HFFc6 (cell line): ENCODE measurements at places on chromosomes 1 and 21. TPM values are rescaled to one million over a fixed set of nuclear protein-coding genes. Genes with fewer than 3 reads are reported as not detected.

Gene ACTL8
- not detected in 3 replicates for total RNA-seq

Gene KCNE2
- total RNA-seq, result not detected in 3 replicates

Gene STUM
- not detected in 3 replicates for total RNA-seq

Gene PROX1
- 0.07 to 0.50 TPM (median 0.09 TPM) in 3 replicates for total RNA-seq

Gene CAMK2N1
- 40.3 to 57.6 TPM (median 51.8 TPM) in 3 replicates for total RNA-seq

Gene DNAI4
- total RNA-seq, result 1.3 and 3.2 TPM in 2 replicates

- H3K4me1 ChIP-seq, result peaks cover 17% of the 10 kb centered on the region
- H3K27me3 ChIP-seq, result peaks cover 5% of the 10 kb centered on the region
- DNase-seq, result no peak
- no peaks in the 10 kb centered on the region for H3K36me3 ChIP-seq
- no peak overlapping the region for H3K4me3 ChIP-seq
- H3K27ac ChIP-seq, result no peak overlapping the region
Observed at GRCh38 chr1:93549131-93549530, 101.2 kb downstream of the FNBP1L start.

- no peak overlapping the region for H3K27ac ChIP-seq
- no peaks in the 10 kb centered on the region for H3K36me3 ChIP-seq
- no peak overlapping the region for H3K4me3 ChIP-seq
- no peaks in the 10 kb centered on the region for H3K4me1 ChIP-seq
Observed at GRCh38 chr1:197435224-197435623, 167.2 kb downstream of the CRB1 start.

GRCh38 chr1:22163137-22163536, 20.2 kb upstream of the WNT4 start:
- H3K27me3 ChIP-seq, result peaks cover 36% of the 10 kb centered on the region
- no peaks in the 10 kb centered on the region for H3K36me3 ChIP-seq
- no peak overlapping the region for H3K4me3 ChIP-seq
- no peaks in the 10 kb centered on the region for H3K4me1 ChIP-seq
- no peak for DNase-seq
- H3K27ac ChIP-seq, result no peak overlapping the region

DNA sequence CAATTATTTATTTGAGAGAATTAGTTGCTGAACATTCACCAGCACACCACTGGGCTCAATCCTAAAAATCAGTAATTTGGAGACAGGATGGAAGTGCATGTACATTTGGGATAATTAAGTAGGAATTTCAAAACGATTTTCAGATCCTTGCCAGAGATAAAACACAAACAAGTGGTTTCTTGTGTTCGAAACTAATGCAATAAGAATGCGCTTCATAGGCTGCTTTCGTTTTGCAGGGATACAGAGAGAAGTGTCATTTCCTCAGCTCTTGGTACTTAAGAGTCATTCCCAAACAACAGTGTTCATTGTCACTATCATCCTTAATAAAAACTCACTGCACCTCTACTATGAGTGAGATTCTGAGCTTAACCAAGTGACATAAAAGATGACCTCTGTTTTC, 20.6 kb upstream of the USP24 start:
- 0 out of 2 replicates have a peak overlapping the region, but pooled peaks have one; percentile 8 for H3K27ac ChIP-seq
- H3K36me3 ChIP-seq, result no peaks in the 10 kb centered on the region
- DNase-seq, result peak; percentile 72
- peaks cover 9% of the 10 kb centered on the region for H3K27me3 ChIP-seq

- H3K36me3 ChIP-seq, result no peaks in the 10 kb centered on the region
- DNase-seq, result peak; percentile 41
- H3K4me3 ChIP-seq, result no peak overlapping the region
- no peak overlapping the region for H3K27ac ChIP-seq
- H3K4me1 ChIP-seq, result peaks cover 44% of the 10 kb centered on the region
Observed at GRCh38 chr1:211017075-211017718, 116.8 kb downstream of the KCNH1 start.

DNA sequence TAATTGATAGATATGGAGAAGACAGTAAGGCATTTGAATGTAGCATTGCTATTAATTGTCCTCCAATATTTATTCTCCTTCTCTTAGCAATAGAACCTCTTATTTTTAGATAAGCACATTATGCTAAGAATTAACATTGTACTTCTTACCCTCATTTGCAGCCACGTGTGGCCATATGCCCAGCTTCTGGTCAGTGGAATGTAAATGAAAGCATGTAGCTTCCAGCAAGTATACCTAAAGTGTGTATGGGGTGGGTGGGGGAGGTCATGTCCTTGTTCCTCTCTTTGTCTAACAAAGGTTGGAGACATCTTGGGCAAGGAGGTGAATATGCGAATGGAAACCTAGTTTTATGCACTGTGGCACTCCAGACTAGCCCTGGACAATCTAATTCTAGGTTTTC, 133.6 kb upstream of the HMCN1 start:
- no peaks in the 10 kb centered on the region for H3K36me3 ChIP-seq
- no peak overlapping the region for H3K4me3 ChIP-seq
- H3K4me1 ChIP-seq, result no peaks in the 10 kb centered on the region; the same call in 1 of the 2 replicates
- no peak overlapping the region for H3K27ac ChIP-seq

GRCh38 chr1:239725933-239726332, 339.6 kb downstream of the CHRM3 start:
- no peaks in the 10 kb centered on the region for H3K27me3 ChIP-seq
- H3K27ac ChIP-seq, result no peak overlapping the region
- H3K4me1 ChIP-seq, result no peaks in the 10 kb centered on the region
- no peaks in the 10 kb centered on the region for H3K36me3 ChIP-seq
- DNase-seq, result no peak

GRCh38 chr1:201444792-201445191, 23.3 kb upstream of the TNNI1 start:
- DNase-seq, result no peak
- H3K36me3 ChIP-seq, result peaks cover 5% of the 10 kb centered on the region
- peaks cover 22% of the 10 kb centered on the region for H3K4me1 ChIP-seq
- no peak overlapping the region for H3K27ac ChIP-seq
- peaks cover 13% of the 10 kb centered on the region for H3K27me3 ChIP-seq
- no peak overlapping the region for H3K4me3 ChIP-seq

- H3K4me1 ChIP-seq, result peaks cover 58% of the 10 kb centered on the region
- peak overlapping the region; percentile 28; the same call in 1 of the 2 replicates for H3K4me3 ChIP-seq
- DNase-seq, result no peak
Observed at GRCh38 chr1:198298640-198299039, 141.8 kb downstream of the NEK7 start.

GRCh38 chr1:30696831-30697230, 26.6 kb downstream of the MATN1 start:
- H3K27me3 ChIP-seq, result peaks cover 6% of the 10 kb centered on the region
- H3K36me3 ChIP-seq, result no peaks in the 10 kb centered on the region
- H3K4me1 ChIP-seq, result peaks cover 5% of the 10 kb centered on the region
- H3K4me3 ChIP-seq, result no peak overlapping the region
- no peak overlapping the region for H3K27ac ChIP-seq
- no peak for DNase-seq

DNA sequence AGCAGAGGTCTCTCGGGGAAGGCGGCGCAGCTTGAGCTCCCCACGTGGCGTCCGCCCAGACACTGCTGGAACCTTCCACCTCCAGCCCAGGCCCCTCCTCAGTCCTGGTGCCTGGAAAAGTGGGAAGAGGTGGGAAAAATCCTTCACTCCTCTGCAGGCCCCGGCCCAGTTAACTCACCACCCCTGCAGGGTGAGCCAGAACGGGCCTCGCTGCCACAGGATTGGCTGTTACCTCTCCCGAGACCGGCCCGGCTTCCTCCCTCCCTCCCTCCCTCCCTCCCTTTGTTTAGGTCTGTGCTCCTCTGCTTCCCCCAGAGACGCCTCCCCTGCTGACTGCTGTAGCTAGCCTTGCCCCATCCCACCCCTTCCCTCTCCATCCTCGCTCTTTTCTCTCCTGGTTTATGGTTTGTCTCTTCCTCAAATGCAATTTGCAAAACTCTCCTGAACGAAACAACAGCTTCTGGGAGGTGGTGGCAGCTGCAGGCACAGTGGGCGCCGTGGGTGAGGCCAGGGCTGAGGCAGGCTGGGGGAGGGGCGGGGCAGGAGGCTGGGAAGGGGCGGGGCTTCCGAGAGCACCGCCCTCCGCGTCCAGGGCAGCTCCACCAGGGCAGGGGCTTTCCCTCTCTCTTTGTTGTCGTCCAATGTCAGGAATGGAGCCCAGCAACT, 6.5 kb downstream of the CAPN9 start:
- DNase-seq, result no peak
- H3K27ac ChIP-seq, result no peak overlapping the region

GRCh38 chr1:246651012-246651695, 73.1 kb upstream of the SCCPDH start:
- H3K4me3 ChIP-seq, result no peak overlapping the region
- peaks cover 56% of the 10 kb centered on the region for H3K36me3 ChIP-seq
- no peak for DNase-seq
- H3K27ac ChIP-seq, result peak overlapping the region; percentile 69
- peaks cover 2% of the 10 kb centered on the region; the same call in 1 of the 2 replicates for H3K27me3 ChIP-seq
